ENCODE measurements at places on chromosomes 4 and X.

DNA sequence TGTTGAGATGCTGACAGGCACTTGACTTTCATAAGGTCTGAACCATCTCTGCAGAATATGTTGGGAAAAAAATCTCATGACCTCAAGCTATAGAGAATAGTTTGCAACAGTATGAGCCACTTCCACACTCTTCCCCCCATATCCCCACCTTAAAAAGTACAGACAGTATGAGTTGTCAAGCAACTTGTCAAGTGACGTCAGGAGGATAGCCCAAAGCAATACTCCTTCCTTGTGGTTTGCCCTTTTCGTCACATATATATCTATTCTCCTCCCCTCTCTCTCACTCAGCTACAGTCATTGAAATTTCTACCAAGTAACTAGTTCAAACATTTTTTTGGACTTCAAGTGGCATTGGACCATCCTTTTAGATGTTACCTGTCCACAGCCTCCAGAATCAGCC lies 67.7 kb downstream of the MCF2 start:
- no peak for DNase-seq

- no peak for DNase-seq
Observed at GRCh38 chr4:172256820-172257219, 443.6 kb downstream of the GALNTL6 start.

- DNase-seq: no peak
Observed at GRCh38 chrX:9440116-9440844, 24.6 kb upstream of the TBL1X start.

DNA sequence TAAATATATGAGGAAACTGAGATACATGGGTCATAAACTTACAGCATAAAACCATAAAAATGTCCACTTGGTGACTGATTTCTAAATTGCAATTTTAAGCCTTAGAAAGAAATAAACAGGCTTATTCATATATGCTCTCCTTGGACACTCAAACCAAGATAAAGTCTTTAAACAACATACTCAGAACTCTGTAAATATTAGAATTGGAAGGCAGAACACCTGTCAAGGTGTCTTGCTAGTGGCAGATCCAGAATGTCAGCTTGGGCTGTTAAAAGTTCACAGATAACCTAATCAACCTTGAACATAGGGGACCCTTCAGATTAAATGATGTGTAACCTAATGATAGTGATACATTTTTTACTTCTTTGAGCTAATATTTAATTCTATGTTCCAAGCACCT lies 208.1 kb upstream of the ARSJ start:
- no peak for DNase-seq

DNA sequence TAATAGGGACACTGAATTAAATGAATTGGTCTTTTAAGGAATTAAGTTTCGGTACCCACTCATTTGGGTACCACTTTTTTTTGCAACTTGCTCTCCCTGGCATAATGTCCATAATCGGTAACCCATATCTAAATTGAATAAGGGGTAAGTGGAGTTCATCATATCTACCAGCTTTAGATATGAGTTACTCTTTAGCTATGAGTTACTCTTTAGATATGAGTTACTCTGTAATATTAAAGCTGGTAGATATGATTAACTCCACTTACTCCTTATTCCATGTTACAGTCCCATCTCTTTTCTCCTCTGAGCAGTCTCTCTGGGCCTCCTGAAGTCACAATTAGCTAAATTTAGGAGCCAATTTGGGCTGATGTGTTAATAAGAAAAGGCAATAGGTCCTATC lies 85.7 kb downstream of the TEX13C start:
- DNase-seq: no peak

DNA sequence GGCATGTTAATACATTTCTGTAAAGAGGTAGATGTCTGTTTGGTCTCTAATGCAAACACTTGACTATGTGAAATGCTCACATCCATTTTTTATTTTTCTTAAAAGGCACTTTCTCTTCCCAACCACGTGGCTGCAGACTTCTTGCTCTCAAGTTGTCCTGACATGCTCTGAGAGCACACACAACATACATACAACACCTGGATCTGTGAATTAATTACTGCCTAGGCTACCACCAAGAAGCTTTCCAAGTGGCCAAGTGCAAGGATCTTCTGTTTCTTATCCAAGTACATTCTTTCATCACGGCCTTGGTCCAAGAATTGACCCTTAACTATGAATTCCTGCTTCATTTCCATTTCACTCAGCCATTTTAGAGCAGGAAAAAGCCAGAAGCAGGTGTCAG lies 110.8 kb downstream of the SPRY1 start:
- DNase-seq: no peak

DNA sequence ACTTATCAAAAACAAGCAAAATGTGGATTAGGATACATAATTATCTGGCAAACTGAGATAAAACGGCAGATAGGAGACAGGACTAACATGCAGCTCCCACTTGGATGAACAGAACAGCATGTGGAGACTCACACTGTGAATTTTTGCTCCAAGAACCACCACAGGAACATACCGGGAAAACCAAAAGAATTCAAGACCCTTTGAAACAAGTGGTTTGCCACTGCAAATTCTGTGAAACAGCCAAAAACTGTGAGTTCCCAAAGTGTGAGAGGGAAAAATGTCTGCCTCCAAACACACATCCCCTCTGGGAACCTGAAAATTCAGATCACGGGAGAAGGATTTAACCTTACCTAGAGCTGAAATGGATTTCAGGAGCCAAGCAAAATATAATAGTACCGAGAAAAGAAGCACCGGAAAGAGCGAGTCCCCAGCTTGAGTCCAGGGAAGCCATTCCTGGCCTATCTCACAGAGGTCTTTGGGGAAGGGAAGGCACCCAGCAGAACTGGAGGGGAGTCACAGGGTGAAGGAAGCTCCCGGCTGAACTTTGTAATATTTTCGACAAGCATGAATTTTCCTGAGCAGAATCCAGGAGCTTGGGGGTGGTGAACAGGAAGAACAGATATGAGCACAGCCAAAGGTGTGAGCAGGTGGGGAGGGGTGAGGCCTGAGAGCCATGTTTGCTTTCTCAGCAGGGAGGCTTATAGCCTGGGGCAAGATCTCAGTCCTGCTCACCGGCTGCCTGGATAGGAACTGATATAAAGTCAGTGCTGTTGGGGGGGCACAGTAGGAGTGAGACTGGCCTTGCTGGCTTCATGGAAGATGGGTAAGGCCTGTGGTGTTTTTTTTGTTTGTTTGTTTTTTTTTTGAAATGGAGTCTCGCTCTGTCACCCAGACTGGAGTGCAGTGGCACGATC lies 23.9 kb downstream of the MANBA start:
- DNase-seq: no peak

DNA sequence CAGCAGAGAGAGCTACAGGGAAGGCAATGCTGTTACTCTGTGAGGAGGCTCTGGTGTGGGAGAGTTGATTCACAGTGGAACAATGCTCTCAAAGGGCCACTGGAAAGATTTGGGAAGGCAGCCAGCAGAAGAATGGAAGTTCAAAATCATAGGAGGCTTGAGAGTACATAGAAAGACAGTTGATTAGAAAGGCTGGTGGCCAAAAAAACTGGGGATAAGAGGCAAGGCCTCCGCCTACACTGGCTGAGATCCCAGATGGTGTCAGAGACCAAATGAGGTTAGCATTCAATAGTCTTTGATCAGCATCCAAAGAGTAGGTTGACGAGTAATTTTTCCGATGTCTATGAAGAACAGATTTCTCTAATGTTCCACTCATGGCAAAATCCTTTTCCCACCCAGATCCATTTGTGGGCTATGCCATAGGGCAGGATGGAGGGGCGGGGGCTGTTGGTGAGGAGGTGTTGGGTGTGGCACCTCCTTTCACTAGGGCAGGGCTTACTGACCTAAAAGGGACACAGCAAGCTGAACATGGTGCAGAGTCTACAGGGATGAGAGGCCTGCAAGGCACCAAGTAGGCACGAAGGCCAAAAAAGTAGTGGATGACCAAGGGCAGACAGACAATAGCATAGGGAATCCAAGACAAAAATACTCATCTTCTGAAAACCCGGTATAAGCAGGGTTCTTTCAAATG lies 15.1 kb downstream of the TEC start:
- DNase-seq: peak; percentile 33

- no peak for DNase-seq
Observed at GRCh38 chrX:41802958-41803357, 79.0 kb downstream of the GPR82 start.

DNA sequence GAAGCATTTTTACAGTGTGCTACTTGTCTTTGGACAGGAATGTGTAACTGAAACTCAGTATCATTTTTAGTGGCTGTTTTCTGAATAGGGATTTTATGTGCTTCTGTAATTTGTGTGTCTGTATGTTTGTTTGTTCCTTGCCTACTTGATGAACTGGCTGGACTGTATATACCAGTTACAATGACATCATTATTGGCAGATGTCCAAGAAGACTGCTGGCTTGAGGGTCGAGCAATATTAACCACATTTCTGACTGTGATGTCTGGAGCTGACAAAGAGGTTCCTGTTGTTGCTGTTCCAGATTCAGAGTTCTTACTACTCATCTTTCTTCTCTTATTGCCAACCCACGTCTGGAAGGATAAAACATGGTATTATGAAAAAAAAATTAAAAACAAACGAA lies 33.0 kb downstream of the HDX start:
- no peak for DNase-seq

GRCh38 chr4:174096999-174097398 lies 186.5 kb downstream of the FBXO8 start:
- no peak for DNase-seq

GRCh38 chr4:8321771-8322170 lies 52.2 kb downstream of the HTRA3 start:
- no peak for DNase-seq
